ENCODE measurements at places on chromosomes 1 and 21.

DNA sequence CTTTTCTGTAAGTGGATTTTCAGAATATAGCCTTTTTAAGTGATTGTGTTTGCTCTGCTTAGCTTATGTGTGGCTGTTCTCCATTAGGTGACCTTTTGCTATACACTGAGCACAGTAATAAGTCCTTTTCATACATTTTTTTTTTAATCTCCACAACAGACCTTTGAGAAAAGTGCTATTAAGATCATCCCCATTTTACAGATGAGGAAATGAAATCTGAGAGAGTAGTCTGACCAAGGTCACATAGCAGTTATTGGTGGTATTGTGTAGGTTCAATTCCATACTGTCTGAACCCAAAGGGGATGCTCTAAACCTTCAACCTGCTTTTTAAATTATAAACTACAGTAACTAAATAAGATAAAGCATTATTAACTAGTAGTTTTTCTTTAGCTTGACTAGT lies 1.7 kb downstream of the PRRC2C start:
- no peak for DNase-seq

- DNase-seq: no peak
These were observed 1.2 kb upstream of the INAVA start for GRCh38 chr1:200893411-200893901.

DNA sequence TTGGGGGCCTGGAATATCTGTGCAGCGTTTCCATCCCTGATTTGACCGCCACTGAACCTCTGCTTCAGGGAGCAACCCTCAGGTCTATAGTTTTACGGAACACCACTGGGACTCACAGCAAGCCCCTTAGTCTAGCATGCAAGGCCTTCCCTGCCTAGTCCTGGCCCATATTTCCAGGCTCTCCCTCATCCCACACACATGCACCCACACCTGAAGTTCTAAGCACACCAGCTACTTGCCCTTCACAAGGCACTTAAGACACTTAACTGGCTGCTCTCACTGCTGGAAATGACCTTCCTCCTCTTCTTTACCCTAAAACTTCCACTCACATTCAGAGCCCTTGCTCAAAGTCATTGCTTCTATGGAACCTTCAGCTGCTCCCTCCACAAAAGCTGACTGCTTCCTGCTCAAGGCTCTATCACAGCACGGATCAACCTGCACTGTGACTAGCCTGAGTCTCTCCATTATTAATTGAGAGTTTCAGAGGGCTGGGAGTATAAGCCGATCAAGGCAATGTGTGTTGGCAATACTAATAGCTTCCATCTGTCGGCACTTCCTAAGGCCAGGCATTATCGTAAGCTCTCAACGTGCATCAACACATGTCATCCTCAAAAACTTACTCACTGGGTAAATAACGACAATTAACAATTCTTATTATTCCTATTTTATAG lies 84.3 kb downstream of the RRAGC start:
- DNase-seq: no peak

GRCh38 chr1:103945774-103946173 lies 196.1 kb downstream of the AMY1C start:
- DNase-seq: no peak

DNA sequence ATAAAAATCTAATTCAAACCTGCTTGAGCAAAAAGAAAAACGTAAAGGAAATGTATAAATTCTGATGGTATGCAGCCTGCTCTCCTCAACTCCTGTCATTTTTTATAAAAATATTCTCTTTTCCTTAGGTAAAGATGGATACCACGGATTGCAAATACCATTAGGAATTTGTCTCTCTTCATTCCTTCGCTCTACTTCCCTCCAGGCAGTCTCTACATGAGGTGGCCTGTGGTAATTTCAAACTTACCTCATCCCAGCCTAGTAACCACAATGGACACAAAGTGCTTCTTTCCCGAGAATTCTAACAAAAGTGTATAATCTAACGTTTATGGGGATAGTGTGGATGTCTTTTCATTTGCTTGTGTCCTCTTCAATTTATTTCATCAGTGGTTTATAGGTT lies 239.5 kb upstream of the LRRC7 start:
- no peak for DNase-seq

- no peak for DNase-seq
These were observed 101.5 kb downstream of the ST6GALNAC3 start for GRCh38 chr1:76176000-76176399.

GRCh38 chr1:234132795-234133194 lies 228.3 kb downstream of the SLC35F3 start:
- no peak for DNase-seq

DNA sequence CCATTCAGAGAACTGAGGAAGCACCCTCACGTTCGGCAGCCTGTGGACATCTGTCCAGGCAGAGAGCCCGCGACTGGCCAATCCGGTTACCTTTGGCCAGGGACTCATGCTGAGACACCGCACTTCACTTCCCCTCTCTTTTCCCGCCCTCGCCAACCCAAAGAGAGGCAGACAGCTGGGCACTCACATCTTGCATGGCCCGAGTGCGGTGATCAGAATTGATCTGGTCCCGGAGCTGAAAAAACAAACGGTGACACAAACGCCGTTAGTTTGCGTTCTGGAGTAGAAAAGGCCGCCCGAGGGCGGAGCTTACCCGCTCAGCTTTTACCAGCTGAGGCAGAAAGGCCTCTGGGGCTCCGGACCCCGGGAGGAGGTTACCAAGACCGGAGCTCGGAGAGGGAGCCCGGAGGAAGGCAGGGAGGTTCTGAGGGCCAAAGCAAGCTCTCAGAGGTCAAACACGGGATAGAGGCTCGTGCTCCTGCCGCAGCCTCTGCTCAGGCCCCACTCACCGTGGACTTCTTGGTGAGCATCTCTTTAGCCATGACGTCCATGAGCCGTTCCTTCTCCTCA lies 376 bp downstream of the SF3A3 start:
- DNase-seq: peak; percentile 45

DNA sequence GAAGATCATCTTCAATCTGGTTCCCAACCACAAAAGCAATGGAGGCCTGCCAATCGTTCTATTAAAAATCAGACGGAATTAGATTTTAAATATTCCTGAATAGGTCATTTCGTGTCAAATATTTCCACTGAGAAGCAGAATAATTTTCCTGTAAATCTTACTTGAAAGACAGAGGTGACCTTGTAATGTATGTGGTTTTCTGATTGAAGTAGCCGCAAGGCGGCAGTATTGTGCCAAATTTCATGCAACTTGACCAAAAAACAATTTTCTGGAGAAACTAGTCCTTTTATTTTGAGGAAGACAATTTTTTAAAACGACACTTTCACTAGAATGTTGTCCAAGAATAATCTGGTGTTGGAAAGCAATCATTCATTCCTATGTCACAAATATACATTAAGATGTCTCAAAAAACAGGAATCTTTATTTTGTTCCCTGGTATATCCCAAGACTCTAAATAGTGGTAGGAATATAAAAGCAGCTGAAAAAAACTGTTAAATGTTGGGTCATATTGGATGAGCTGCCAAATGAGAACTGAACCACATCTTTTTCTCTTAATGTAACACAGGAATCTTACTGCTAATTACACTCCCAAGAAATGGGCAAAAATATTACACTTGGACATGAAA lies 33.6 kb downstream of the SPAG17 start:
- DNase-seq: no peak

GRCh38 chr1:172537366-172537765 lies 4.4 kb downstream of the SUCO start:
- DNase-seq: no peak

DNA sequence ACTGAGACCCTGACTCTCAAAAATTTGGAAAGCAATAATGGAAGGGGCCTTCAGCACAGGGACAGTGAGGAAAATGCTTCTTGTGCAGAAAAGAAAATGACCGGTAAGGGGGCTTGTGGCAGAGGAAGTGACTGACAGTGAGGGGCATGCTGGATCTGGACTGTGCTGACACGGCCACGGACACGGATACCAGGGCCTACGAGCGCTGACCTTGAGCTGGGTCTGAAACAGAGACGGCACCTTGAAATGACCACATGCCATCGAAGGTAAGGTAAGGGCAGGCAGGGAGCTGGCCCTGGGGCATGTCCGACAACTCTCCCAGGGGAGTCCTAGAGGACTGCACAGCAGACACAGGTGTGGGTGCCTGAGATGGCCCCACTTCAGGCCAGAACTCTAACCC lies 182.1 kb downstream of the RHOU start:
- DNase-seq: no peak

- no peak for DNase-seq
These were observed 19.5 kb downstream of the USP25 start for GRCh38 chr21:15749082-15749860.

DNA sequence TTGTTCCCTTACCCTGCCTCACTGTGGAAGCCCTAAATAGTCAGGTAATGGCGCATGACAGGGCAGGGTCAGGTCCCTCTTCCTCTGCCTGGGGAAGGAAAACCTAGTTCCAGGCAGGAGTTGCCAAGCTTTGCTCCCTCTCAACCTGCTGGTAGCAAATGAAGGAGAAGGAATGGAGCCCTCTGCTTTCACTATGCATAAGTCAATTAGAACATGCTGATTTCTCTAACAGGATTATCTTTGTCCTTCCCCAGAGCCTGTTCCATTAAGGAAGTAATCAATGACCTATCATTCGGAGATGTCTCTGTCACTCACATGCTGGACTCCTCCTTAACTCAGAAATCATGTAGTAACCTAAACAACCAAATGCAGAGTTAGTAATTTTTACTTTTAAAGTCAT lies 161.8 kb upstream of the NFIA start:
- DNase-seq: no peak
